Hematopoietic multipotent progenitor cell treated with erythropoietin and hydrocortisone succinate and interleukin-3 and kit ligand, for 15 days (in vitro differentiated cells): ENCODE measurements at places on chromosomes 5 and 9.

- no peak for DNase-seq
Observed at GRCh38 chr5:34669931-34670516, 13.9 kb downstream of the RAI14 start.

DNA sequence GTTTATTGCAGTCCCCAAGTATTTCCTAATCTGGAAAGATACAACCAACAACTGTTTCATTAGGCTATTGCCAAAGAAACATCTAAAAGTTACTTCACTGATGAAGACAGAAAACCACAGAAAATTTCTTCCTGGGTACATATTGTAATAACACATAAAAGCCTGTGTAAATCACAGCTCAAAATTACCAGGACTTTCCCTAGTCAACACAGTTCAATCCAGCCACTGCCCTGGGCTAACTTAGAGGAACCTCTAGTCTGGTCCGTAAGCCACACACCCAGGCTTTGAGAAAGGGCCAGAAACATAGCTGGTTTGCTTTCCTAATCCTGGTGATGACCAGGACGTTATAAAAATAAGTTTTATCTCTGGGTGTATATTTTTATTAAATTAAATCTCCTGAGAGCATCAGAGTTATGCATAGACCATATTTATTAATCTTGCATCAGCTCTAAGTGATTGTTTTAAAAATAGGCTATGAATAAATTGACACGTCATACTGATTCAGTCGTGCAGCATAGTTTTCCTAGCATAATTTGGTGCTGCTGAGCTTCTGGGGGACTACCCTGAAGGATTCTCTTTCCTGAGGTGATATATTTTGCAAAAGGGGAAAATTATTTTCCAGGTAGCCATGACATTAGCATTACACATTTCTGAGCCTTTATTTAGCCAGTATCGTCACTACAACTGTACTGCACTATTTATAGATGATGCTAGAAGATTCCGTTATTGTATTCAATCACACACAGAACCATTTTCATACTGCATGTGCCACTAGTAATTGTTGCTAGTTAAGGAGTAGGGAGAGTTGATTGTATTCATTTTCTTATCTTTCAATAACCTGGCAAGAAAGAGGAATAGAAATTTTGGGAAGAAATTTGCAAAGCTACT, 12.6 kb upstream of the MUSK start:
- DNase-seq: no peak

GRCh38 chr5:108028412-108028811, 353.5 kb downstream of the FBXL17 start:
- no peak for DNase-seq

GRCh38 chr5:107376546-107377276, 294.0 kb downstream of the EFNA5 start:
- no peak for DNase-seq

- DNase-seq: no peak
Observed at GRCh38 chr5:181235689-181236366, 7.9 kb downstream of the RACK1 start.

DNA sequence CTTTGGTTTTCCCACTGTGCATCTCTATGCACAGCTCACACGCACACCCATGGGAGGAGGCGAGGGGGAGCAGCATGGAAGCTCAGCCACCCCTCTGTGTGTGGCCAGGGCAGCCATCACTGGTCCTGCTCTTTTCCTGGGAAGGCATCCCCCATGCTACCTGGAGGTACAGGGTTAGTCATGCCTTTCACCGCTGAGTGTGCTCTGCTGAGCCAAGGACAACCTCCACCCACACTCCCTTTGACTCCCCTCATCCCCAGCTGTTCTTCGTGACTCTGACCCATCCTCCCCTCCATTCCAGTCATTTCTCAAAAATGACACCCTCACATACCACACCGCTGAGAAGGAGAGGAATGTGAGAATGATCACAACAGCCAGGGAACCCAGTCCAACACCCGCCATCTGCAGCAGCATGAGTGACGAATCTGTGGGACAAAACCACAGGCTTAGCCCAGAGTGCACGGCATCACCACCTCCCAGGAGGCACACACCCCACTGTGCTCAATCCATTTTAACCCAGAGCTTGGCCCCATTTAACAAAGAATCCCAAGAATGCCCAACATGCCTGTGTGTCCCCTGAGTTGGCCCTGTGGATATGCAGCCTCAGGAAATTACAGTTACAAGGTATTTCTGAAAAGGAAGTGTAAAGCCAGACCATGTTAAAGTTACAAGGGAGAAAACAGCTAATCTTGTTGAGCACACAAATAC, 133.4 kb downstream of the SUSD1 start:
- no peak for DNase-seq

- no peak for DNase-seq
Observed at GRCh38 chr5:146490089-146490843, 25.7 kb downstream of the GPR151 start.

GRCh38 chr5:54799645-54800044, 185.7 kb downstream of the ESM1 start:
- no peak for DNase-seq

- no peak for DNase-seq
Observed at GRCh38 chr9:104107799-104108198, 13.7 kb downstream of the SMC2 start.

DNA sequence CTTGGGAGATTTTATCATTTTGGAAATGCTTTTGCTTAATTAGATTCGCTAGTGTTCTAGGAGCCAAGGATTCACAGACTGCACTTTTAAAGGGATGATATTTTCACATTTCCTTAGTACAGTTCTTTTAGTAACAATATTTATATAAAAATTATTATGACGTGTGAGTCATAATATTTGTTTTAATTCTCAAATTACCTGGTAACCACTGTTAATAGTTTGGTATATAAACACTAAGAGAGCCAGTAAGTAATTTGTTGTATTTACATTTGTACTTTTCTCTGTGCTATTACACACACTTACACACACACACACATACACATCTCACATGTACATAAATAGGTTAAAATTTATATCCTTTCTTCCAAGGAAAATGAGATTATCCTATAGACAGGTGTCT, 58.8 kb upstream of the RAD23B start:
- no peak for DNase-seq

DNA sequence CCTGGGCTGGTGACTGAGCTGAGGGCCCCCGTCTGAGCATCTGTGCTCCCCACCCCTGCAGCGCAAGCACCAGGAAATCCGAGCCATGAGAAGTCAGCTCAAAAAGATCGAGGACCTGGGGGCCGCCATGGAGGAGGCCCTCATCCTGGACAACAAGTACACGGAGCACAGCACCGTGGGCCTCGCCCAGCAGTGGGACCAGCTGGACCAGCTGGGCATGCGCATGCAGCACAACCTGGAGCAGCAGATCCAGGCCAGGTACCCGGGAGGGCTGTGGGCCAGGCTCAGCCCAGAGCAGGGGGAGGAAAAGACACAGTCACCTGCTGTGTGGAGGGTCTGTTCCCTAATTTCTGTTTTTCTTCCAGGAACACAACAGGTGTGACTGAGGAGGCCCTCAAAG, 24.6 kb downstream of the DYNC2I2 start:
- DNase-seq: no peak

- DNase-seq: no peak
Observed at GRCh38 chr9:14585730-14586473, 107.3 kb downstream of the ZDHHC21 start.

DNA sequence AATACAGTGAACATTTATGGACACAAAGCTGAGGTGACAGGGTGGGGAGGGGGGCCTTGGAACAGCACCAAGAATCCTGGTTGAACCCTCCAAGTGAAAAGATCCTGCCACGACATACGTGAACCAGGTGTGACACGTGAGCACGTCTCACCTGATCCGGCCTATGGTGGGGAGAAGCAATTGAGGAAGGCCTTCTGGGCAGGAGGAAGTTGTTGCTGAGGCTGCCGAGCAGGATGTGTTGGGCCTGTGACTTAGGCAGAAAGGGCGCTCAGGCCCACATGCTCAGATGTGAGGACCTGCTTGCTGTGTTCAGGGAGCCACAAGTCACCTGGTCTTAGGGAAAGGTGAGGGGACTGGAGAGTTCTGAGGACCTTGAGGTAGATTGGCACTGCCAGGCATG, 2.5 kb upstream of the MAPK9 start:
- DNase-seq: no peak

- DNase-seq: no peak
Observed at GRCh38 chr5:33271606-33272005, 169.2 kb upstream of the TARS1 start.

GRCh38 chr5:176355400-176356178, 6.0 kb downstream of the KIAA1191 start:
- no peak for DNase-seq

GRCh38 chr5:1285883-1286291, 9.0 kb downstream of the TERT start:
- no peak for DNase-seq

- peak; percentile 70 for DNase-seq
Observed at GRCh38 chr5:40801771-40802562, 3.8 kb upstream of the PRKAA1 start.
